ENCODE measurements at places on chromosomes 16 and 17.
A peak's percentile ranks its signal among the peaks of the same experiment; 100 is the strongest.

DNA sequence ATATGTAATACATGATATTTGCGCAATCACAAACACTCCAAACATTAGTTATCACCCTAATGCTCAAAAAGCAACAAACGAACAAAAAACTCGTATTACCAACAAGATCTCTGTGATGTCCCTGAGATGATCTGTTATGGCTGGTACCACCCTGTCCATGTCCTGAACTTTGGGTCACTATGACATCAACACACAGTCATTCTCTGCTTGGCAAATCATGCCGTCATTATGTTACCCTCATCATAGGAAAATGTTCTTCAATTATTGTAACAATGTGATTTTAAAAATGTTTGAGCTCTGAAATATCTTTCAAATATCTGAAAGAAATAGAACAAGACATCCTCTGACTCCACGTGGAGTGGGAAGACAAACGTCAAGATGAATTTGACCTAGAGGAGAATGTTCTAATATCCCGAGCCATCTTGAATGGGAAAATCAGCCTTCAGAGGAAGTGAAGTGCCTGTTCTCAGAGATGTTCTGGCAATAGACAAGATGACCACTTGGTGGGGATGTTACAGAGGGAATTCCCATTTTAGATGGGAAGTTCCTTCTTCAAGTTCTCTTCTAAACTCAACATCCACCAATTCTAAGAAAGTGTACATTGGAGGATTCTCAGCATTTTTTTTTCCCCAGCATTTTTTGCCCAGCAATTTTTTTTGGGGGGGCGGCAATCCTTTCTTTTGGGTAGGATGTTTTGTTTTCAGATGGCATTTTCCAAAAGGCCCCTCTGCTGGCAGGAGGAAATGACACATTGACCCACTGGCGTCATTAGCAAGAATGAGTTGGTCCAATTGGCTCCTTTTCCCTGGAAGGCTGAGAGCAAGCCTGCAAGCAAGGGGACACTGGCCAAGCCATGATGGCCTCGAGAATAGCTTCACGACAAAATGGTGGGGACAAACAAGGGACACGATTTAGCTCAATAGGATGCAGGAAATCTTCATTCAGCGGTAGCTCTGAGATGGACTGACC lies 3.7 kb upstream of the HSD17B2 start:
- DNase-seq, result peak; percentile 17

DNA sequence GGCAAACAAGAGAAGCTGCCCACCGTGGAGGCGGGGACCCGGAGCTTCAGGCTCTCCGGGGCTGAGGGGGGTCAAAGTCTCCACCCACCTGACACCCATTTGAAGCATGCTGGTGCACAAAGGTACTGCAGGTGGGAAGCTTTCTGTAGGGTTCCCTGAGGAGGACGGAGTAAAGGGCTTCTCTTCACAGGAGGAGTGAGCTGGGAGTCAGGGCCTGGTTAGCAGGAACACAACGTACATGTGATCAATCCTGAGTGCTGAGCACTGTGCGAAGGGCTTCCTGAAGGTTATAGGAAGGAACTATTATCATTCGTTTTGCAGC lies 252.9 kb upstream of the RPL38 start:
- DNase-seq, result no peak

- DNase-seq, result no peak
These were observed 47.6 kb downstream of the ABCA9 start for GRCh38 chr17:69012895-69013805.

GRCh38 chr16:66367968-66368891 lies 1.7 kb downstream of the CDH5 start:
- DNase-seq, result no peak

- no peak for DNase-seq
These were observed 5.0 kb upstream of the BAHCC1 start for GRCh38 chr17:81390029-81390872.

GRCh38 chr16:70694088-70694867 lies 8.4 kb upstream of the MTSS2 start:
- no peak for DNase-seq

DNA sequence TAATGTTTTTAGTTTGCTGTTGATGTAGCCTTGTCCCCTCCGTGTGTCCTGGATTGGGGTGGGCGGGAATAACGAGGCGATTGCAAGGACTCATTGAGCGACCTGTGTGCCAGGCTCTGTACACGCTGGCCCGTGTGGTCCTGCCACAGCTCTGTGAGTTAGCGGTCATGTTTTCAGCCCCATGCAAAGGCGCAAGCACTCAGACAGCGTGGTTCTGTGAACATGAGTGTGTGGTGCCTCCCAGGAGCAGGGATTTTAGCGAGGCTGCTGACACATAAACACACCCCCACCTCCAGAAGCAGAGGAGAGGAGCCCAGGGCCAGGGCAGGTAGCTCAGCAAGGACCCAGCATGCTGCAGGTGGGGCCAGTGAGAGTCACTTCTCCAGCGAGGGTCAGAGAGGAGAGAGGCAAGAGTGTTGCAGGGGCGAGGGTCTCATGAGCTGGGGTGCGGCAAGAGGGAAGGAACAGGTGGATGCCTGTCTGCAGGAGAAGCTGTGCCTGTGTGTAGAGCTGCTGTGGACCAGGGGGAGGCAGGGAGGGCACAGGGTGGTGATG lies 115.3 kb downstream of the OR1D5 start:
- no peak for DNase-seq

GRCh38 chr17:43907998-43908721 lies 824 bp upstream of the MPP2 start:
- DNase-seq, result peak; percentile 31

- no peak for DNase-seq
These were observed 10.3 kb upstream of the NPTX1 start for GRCh38 chr17:80486692-80487091.

DNA sequence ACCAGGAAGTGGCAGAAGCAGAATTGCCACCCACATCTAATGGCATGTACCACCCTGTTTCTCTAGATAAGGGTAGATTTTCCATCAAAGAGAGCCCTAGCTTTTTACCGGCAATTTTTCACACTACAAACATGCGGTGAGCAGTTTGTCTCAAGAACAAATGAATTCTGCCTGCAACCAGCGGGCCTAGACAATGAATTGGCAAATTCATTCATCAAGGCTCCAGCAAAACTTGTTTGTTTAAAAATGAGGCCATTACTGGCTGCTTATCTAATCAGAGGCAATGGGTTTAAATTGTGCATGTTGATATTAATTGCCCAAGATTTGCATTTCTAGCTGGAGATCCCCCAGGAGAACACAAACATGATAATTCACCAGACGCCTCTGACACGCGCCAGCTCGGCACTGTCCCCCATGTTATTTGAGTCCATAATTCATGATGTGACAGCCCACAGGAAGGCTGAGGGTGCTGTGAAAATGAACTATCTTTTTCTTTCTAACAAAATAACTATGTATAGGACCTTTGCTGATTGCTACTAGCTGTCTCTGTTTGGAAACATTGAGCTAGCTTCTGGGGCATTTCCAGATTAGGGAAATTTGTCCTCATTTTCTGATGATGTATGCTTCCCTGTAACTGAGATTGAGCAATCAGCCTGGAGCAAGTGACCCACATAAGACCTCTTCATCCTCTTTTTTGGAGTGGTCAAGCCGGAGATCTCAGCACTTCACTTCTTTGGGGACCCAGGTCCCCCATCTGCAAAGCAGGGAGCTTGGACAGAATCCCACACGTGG lies 80.8 kb downstream of the CNGB1 start:
- no peak for DNase-seq

GRCh38 chr16:31695667-31696066 lies 168.0 kb downstream of the AHSP start:
- DNase-seq, result peak; percentile 59

GRCh38 chr16:17369421-17370222 lies 101.1 kb downstream of the XYLT1 start:
- DNase-seq, result peak; percentile 81

- DNase-seq, result no peak
These were observed 238.4 kb upstream of the AXIN2 start for GRCh38 chr17:65799869-65800268.

- no peak for DNase-seq
These were observed 948.1 kb downstream of the KCNJ2 start for GRCh38 chr17:71117466-71117865.

- DNase-seq, result no peak
These were observed 1028.5 kb downstream of the CDH8 start for GRCh38 chr16:61007694-61008093.

- DNase-seq, result no peak
These were observed 5.7 kb upstream of the TVP23A start for GRCh38 chr16:10824111-10824893.

GRCh38 chr17:67431249-67432015 lies 54.4 kb downstream of the PITPNC1 start:
- DNase-seq, result peak; percentile 73

DNA sequence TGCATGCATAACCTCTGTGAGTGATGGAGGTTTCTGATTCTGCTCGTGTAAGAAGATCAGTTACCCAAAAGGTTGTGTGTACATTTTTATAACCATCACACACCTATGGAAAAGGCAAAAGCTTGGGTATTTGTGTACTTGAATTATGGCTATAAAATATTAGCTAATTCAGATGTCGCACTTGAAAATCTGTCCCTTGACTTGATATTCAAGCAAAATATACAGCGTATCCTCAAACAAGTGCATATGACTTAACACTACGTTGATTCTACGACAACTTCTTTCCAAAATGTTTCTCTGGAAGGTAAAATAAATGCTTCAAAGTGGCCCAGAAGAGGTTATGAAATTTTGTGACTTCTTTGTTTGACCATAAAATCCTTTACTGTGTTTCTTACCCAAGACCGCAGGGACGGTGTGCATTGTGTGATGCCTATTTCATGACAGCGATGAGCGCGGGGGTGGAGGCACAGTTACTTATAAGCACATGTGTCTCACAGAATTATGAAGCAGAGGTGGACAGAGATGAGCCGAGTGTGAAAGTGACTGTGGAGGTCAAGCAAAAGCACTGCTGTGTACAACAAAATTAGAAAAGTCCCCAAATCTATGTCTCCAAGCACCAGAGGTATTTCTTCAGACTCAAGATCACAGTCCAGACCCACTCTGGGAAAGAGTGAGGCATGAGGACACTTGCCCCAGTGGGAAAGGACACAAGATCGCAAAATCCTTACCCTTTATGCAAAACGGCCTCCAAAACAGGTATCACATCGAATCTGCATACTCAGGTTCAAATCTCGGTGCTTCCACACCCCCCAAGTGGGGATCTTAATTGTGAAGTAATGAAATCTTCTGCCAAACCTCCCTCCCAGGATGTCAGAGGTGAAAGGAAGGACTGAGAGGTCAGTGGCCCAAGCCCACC lies 4.1 kb upstream of the HOXB9 start:
- DNase-seq, result no peak

DNA sequence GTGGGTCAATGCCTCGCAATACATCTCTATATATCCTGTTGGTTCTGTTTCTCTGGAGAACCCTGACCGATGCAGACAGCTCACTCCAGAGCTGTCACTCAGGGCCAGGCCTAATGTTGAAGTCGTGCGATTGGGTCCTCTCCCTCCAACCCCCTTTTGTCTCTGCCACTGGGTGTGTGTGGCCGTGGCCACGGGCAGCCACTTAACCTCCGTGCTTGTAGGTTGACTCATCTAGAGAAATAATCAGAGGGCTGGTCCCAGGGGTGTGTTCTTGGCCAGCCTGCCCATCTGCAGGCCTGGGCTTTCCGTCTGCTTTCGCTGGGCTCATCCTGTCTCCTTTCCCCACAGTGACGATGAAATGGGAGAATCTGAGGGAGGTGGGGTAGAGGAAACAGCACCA lies 7.4 kb downstream of the ADAD2 start:
- DNase-seq, result no peak

GRCh38 chr16:88677721-88678120 lies 8.6 kb downstream of the SNAI3 start:
- DNase-seq, result no peak

GRCh38 chr17:51119415-51120356 lies 982 bp downstream of the SPAG9 start:
- peak; percentile 61 for DNase-seq

DNA sequence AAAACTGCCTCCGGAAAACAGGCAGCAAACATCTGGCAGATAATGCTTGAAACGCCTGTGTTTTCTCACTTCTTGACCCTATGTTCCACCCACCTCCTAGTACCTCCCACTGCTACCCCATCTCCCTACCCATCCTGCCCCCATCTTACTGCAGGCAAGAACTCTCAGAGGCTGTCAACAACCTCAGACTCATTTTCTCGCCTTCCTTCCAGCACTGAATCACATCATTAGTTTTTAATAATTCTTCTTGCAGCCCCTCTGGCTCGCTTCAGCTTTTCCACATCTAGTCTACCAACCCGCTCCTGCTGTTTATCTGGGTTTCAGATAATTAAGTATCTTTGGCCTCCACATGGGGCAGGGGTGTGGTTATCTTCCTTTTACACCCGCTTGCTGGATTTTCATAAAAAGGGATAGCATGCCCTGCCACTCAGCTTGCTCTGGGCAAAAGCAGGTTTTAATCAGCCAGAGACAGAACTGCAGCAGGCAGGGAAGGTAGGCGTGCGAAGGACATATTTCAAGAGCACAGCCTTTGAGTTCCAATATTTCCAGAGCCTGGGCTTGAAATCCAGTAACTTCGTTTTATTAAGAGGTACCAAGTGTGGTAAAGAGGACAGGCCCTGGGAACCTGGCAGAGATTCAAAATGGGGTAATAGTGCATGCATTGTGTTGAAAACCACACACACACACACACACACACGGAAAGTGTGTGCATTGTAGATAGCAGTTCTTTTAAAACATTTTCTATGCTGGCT lies 87.5 kb downstream of the BMERB1 start:
- no peak for DNase-seq

- DNase-seq, result no peak
These were observed 5.9 kb downstream of the KRT17 start for GRCh38 chr17:41618341-41619035.

DNA sequence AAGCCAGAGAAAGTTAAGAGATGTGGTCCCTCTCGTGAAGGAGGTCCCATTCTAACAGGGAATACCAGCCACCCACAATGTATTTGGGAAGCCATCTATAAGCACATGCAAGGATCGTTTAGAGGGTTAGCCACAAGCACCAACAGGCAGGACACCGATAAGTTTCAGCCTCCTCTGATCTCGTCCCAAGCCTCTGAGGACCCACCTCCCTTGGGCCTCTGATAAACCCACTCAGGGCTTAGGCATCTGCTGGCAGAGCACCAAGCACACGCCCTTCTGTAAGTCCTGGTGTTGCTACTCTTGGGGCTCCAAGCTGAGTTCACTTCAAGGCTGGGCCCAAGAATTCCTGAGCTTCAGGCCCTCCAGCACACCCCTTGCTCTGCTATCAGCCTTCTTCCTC lies 5.4 kb upstream of the PNPO start:
- no peak for DNase-seq

GRCh38 chr16:89359264-89360147 lies 130.9 kb downstream of the ANKRD11 start:
- DNase-seq, result no peak
